ENCODE measurements at places on chromosomes 1 and 21.

DNA sequence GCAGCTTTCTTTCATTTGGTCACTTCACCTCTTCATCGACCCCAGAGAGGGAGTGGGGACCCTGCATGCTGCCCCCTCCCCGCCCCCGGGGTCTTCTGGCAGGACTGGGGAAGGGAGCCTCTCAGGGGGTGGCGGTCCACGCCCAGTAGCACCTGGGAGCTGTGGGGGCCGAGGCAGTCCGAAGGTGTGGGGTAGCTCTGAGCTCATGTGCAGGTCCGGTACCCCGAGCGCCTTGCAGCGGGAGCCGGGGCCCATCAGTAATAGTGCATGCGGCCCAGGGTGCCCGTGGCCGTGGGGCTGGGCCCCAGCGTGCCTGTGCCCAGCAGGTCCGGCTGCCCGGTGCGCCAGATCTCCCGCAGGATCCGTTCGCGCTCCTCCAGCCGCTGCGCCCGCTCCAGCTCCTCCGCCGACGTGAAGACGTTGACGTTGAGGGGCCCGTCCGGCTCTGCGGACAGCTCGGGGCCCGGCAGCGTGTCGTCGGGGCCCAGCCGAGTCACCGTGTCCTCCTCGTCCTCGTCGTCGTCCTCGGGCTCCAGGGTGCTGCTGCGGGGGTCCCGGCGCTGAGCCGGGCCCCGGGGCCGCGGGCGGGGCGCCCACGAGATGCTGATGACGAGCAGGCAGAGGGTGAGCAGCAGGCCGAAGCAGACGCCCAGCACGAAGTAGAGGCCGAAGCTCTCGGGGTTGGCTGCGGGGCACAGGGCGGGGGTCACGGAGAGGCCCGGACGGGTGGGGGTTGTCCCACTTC, 1.2 kb downstream of the EVA1B start:
- DNase-seq: no peak
- no peaks in the 10 kb centered on the region for H3K36me3 ChIP-seq
- H3K27ac ChIP-seq: no peak overlapping the region
- peaks cover 29% of the 10 kb centered on the region for H3K4me1 ChIP-seq
- H3K4me3 ChIP-seq: peak overlapping the region; percentile 67

DNA sequence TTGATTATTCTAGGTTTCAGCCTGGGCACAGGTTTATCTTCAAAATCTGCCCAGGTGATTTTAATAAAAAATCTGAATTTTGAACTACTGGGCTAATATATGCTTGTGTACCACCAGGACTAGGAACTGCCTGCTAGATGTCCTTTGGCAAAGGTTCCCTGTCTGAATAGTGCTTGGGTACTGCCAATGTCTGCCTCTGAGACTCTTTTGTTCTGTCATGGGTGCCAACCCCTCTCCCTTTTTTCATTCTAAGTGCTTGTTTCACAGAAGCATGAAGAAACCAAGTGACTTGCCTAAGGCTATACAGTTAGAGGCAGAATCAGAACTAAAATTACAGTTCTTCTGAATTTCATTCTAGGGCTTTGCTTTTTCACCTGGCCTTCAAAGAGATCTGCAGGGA, 106.3 kb upstream of the CACHD1 start:
- no peak overlapping the region for H3K4me3 ChIP-seq
- H3K36me3 ChIP-seq: no peaks in the 10 kb centered on the region
- no peak overlapping the region for H3K27ac ChIP-seq
- no peaks in the 10 kb centered on the region for H3K4me1 ChIP-seq
- no peaks in the 10 kb centered on the region for H3K27me3 ChIP-seq
- no peak for DNase-seq

GRCh38 chr1:64917328-64917861, 49.0 kb downstream of the JAK1 start:
- H3K4me1 ChIP-seq: peaks cover 59% of the 10 kb centered on the region
- DNase-seq: no peak
- no peaks in the 10 kb centered on the region for H3K27me3 ChIP-seq

DNA sequence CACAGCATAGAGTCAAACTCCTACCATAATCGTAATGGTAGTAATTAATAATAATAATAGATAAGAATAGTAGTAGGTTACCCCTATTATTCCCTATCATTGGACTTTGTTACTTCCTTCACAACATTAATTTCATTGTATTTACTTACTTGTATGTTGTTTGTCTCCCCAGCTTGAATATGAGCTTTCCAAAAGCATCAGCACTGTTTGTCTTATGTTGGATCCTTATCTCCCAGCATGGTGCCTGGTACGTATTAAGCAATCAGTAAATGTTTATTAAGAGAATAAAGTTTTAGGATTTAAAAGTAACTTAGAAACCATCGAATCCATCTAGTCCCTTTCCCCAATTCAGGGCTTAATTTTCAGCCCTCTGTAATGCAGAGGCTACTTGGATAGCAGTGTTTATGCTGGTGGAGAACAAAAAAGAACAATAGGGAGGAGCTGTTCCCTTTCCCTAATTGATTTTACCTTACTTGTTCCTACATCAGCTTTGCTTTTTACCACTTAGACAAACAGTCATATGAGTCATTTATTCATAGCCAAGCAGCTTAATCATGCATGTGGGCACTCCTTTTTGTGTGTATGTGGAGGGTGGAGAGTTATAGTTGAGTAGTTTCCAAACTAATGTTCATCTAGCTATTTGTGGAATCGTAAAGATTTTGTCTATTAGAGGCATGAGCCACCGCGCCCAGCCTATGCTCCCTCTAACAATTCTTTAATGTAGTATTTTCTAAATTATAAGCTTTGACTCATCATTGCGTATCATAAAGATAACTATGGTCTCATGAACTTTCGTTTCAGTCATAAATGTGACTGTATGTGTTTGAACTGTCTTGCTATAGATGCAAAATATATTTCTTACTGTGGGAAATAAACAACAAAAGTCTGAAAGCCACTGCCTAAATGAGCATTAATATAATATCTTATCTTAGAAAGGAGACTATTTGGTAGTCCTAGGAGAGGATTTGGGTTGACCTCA, 20.9 kb upstream of the DR1 start:
- no peak overlapping the region for H3K4me3 ChIP-seq
- H3K27me3 ChIP-seq: no peaks in the 10 kb centered on the region
- no peak overlapping the region for H3K27ac ChIP-seq
- DNase-seq: no peak

GRCh38 chr1:203091199-203091477, 5.3 kb upstream of the MYOG start:
- no peak overlapping the region for H3K4me3 ChIP-seq
- no peaks in the 10 kb centered on the region for H3K4me1 ChIP-seq
- H3K27ac ChIP-seq: no peak overlapping the region

DNA sequence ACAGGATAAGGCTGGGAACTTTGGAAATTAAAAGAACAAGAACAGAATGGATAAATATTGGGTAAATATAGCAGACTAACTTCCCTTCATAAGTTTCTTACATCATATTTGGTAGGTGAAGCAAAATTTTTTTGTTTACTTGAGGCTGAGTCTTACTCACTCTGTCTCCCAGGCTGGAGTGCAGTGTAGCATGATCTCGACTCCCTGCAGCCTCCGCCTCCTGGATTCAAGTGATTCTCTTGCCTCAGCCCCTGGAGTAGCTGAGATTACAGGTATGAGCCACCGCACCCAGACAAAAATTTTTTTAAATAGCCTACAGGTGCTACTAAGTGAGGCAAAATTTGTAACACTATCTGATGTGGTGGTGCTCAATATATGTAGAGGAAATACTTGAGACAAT, 50.7 kb downstream of the TM2D1 start:
- DNase-seq: no peak
- no peaks in the 10 kb centered on the region for H3K36me3 ChIP-seq
- no peaks in the 10 kb centered on the region for H3K4me1 ChIP-seq
- H3K27me3 ChIP-seq: no peaks in the 10 kb centered on the region
- no peak overlapping the region for H3K4me3 ChIP-seq

DNA sequence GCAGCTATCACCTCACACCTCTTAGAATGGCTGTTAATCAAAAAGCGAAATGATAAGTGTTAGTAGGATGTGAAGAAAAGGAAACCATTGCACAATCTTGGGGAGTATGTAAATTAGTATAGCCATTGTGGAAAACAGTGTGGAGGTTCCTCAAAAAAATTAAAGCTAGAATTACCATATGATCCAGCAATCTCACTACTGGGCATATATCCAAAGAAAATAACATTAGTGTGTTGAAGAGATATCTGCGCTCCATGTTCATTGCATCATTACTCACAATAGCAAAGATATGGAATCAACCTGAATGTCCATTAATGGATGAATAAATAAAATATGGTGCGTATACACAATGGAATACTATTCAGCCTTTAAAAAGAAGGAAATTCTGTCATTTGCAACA, 68.9 kb downstream of the SNRPE start:
- no peak overlapping the region for H3K27ac ChIP-seq
- H3K4me1 ChIP-seq: no peaks in the 10 kb centered on the region
- no peak overlapping the region for H3K4me3 ChIP-seq
- H3K27me3 ChIP-seq: no peaks in the 10 kb centered on the region
- no peak for DNase-seq
- no peaks in the 10 kb centered on the region for H3K36me3 ChIP-seq

- H3K4me3 ChIP-seq: no peak overlapping the region
- no peaks in the 10 kb centered on the region for H3K36me3 ChIP-seq
- no peaks in the 10 kb centered on the region for H3K4me1 ChIP-seq
- DNase-seq: no peak
- no peak overlapping the region for H3K27ac ChIP-seq
- H3K27me3 ChIP-seq: no peaks in the 10 kb centered on the region
Observed at GRCh38 chr1:30033256-30034104, 689.9 kb downstream of the MATN1 start.

DNA sequence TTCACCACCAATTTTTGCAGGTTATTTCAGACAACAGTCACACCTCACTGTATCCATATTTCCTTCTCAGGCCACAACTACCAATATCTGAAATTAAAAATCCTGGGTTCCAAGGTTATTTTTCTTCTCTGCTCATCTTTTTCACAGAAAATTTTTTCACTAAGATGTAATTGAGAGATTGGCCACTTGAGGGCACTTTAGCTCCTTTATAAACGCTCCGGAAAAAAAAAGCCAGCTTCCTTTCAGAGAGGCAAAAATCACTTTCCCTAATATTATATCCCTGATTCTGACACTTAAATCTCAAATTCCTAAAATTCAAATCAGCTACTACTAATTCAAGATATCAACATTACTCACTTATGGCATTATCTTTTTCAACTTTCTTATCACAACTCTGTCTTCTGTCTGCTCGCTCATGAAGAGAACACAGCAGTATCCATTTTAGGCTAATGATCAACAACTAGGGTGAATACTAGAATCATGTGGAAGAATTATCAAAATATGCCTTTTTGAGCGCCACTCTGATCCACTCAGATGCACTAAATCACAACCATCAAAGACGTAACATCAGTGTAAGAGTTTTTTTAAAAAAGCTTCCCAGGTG, 101.4 kb upstream of the RGS1 start:
- no peaks in the 10 kb centered on the region for H3K36me3 ChIP-seq
- no peaks in the 10 kb centered on the region for H3K4me1 ChIP-seq
- no peak for DNase-seq
- no peaks in the 10 kb centered on the region for H3K27me3 ChIP-seq

DNA sequence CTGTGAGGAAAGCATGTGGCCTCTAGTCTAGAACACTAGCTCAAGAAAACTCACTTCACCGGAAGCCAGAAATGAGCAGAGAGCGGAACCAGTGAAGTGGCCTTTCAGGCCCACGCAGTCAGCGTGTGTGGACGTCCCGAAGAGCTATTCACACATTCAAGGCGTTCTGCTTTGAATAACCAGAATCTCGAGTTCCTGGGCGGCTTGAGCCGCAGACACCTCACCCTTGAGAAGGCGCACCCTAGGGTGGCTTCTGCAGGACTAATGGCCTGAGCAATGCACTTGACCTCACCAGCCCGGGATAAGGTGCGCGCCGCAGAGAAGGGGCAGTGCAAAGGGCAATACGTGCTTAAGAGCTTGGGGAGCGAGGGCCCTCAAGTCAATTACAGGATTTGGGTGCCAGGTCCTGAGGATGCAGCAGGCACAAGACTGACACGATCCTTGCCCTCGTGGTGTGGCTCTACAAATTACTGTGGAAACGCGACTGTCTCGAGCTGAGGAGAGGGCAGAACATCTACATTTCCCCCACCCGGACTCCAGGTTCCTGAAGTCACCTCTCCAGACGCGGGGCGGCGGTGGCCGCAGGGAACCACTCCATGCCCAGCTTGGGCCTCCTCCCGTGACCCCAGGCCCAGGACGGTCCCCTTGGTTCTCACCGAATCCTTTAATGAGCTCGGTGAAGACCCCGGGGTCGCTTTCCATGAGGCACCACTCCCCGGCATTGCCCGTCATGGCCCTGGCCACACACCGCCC, 455 bp downstream of the UCHL5 start:
- H3K27me3 ChIP-seq: no peaks in the 10 kb centered on the region
- H3K27ac ChIP-seq: peak overlapping the region; percentile 89
- peaks cover 6% of the 10 kb centered on the region for H3K4me1 ChIP-seq
- peak; percentile 2 for DNase-seq
- H3K4me3 ChIP-seq: peak overlapping the region; percentile 86

GRCh38 chr1:18109756-18110597, 2.4 kb downstream of the IGSF21 start:
- no peaks in the 10 kb centered on the region for H3K36me3 ChIP-seq
- H3K4me3 ChIP-seq: no peak overlapping the region
- peaks cover 5% of the 10 kb centered on the region for H3K4me1 ChIP-seq
- H3K27me3 ChIP-seq: peaks cover 18% of the 10 kb centered on the region
- H3K27ac ChIP-seq: no peak overlapping the region
- no peak for DNase-seq

DNA sequence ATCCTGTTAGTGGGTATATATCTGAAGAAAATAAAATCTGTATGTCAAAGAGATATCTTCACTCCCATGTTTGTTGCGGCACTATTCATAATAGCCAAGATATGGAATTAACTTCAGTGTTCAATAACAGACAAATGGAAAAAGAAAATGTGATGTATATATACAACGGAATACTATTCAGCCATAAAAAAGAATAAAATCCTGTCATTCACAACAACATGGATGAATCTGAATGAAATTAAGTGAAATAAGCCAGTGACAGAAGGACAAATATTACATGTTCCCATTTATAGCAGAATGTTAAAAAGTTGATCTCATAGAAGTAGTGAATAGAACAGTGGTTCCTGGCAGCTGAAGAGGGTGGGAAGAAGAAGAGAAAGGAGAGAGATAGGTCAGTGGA, 239.1 kb upstream of the RUNX1 start:
- no peak overlapping the region for H3K27ac ChIP-seq
- H3K4me1 ChIP-seq: no peaks in the 10 kb centered on the region
- H3K4me3 ChIP-seq: no peak overlapping the region
- H3K27me3 ChIP-seq: no peaks in the 10 kb centered on the region

GRCh38 chr1:170669586-170670530, 5.9 kb downstream of the PRRX1 start:
- peaks cover 26% of the 10 kb centered on the region for H3K27me3 ChIP-seq
- H3K27ac ChIP-seq: no peak overlapping the region
- no peak for DNase-seq

- H3K27me3 ChIP-seq: no peaks in the 10 kb centered on the region
- no peak for DNase-seq
- H3K27ac ChIP-seq: no peak overlapping the region
- no peaks in the 10 kb centered on the region for H3K4me1 ChIP-seq
- H3K4me3 ChIP-seq: no peak overlapping the region
- H3K36me3 ChIP-seq: peaks cover 27% of the 10 kb centered on the region
Observed at GRCh38 chr1:228249513-228250305, 41.9 kb downstream of the OBSCN start.
